ENCODE measurements at places on chromosomes 13 and 19.

GRCh38 chr13:43232873-43233265, 209.5 kb downstream of the DNAJC15 start:
- no peak for DNase-seq

DNA sequence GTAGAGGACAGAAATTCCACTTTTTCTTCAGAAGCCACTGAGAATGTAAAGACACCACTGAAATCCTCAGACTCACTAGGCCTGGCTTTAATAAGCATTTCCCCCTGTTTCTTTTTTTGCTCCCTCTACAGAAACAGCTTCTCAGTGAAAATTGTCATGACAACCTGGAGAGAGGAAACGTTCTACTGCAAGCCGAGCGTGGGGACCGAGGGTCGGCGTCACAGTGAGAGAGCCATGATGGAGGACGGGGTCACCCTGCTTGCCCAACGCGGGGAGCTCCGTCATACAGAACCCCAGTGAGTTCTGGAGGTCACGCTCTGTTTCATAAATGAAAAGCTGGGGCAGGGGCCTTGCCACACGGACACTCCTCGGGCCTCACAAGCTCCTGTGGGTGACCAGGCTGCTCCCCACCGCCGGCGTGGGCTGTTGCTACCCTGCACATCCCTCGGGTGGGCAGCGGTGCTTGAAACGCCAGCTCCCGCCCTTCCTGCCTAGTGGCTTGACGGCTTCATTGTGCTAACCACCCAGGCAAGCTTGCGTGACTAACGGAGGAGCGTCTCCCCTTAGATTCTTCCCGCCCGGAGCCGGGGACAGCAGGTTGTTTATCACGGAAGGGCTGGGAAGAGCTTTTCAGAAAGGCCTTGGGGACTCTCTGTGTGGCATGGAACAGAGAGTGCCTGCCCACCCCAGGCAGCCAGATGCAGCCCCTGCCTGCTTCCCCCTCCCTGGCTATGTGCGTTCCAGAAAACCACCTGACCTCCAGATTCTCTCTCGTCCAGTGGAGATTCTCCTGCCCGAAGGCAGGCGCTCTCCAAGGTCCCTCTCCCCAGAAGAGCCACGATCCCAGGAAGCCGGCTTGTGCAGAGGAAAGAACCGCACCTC, 153.6 kb downstream of the KATNAL1 start:
- DNase-seq: no peak

GRCh38 chr13:90070837-90071525, 1276.5 kb upstream of the MIR17HG start:
- no peak for DNase-seq

GRCh38 chr19:47740866-47741519, 4.4 kb upstream of the NOP53 start:
- no peak for DNase-seq

GRCh38 chr19:7225741-7226140, 68.5 kb downstream of the INSR start:
- DNase-seq: no peak

DNA sequence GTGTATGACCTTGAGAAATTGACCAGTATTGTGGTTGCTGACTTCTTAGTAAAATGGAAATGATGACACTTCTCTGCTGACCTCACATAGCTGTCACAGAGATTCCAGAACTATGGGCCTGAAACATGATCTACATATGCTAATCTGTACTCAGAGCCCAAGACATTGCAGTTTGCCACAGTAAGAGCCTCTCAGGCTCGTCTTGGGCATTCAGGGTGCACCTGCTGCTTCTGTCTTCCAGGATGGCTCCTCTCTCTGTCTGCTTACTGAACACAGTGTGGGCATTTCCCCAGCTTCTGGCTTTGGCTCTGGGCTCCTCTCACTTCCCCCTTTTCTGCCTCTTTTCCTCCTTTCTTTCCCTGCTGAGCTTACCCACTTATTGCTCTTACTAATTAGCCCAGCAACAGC, 22.3 kb upstream of the SLC46A3 start:
- DNase-seq: no peak

DNA sequence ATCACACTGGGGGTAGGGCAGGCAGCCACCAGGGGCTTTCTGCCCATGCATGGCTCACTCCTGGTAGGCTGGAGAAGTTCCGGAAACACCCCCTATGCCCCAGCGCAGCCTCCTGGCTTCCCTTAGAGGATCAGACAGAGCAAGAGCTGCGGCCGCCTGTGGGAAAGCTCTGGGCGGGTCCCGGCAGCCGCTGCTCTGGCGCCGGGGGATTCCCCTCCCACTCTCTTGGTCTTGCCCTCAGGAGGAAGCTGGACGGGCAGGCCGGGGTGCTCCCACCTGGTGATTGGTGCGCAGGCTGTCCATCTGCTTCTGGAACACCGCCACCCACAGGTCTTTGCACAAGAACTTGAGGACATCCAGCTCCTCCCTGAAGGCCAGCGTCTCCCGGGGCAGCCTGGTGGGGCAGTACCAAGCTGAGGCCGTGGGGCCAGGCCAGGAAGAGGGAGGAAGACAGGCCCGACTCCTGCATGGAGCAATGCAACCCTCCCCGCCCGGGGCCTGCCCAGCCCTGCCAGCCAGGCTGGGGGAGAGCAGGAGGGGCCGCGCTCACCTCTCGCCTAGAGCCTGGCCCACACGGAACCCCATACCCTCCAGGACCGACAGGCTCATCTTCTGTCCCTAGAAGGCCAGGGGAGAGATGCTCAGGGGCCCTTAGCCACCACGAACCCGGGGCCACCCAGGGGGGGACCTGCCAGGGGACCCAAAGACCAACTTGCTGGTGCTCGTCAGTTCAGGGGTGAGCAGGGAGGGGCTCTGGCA, 4.0 kb upstream of the NKPD1 start:
- DNase-seq: peak; percentile 82
